ENCODE measurements at places on chromosomes 12 and 14.

GRCh38 chr12:104138797-104139152, 765 bp upstream of the NFYB start:
- DNase-seq: no peak

DNA sequence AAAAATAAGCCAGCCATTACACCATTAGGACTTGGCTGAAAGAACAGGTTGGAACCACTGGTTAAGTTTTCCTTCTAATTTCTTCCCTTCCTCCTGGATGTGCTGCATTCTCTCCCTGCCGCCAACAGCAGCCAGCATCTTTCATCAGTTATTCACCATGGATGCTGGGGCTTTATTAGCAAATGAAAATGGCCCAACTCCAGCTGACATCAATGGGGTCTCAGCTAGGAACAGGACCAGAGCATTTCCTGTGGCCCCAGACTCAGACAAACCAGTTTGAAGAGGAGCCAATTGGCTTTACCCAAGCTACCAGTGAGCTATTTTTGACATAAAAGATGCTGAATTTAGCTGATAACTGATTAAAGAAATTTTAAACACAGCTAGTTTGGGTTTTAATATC, 26.0 kb upstream of the TBX5 start:
- DNase-seq: no peak

- DNase-seq: no peak
These were observed 23.8 kb downstream of the KLC1 start for GRCh38 chr14:103652806-103653205.

GRCh38 chr12:101920906-101921305, 43.5 kb downstream of the DRAM1 start:
- DNase-seq: no peak

GRCh38 chr14:99699085-99699760, 15.1 kb downstream of the CYP46A1 start:
- DNase-seq: no peak

DNA sequence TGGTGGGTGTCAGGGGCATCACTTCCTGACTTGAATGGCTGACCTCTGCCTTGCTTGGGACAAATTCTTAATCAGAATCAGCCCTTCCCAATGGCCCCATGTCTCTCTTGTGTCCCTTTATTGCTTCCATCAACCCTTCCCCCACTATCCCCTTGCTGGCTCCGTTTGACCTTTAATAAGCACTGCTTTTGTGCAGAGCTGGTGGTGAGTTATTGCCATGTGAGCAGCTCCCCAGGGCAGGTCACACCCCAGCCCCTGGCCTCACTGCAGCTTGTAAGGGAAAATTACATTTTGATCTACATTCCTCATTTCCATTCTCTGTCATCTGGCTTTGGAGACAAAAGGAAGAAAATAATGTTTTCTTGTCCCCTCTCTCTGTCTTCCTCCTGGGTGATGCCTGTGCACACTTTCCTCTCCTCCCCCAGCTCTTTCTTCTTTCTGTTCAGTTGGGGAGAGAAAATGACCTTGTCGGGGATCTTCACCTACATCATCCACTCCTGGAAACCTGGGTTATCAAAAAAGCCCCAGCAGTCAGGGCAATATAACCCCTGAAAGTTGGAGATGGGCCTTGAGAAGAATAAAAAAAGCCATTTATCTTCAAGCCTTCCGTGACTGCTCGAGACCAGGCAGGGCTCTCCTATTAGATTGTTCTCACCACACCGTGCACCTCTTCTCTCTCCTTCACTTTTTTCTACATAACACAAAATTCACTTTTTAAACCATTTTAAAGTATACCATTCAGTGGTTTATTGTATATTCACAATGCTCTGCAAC, 100.4 kb upstream of the SRRM4 start:
- no peak for DNase-seq

DNA sequence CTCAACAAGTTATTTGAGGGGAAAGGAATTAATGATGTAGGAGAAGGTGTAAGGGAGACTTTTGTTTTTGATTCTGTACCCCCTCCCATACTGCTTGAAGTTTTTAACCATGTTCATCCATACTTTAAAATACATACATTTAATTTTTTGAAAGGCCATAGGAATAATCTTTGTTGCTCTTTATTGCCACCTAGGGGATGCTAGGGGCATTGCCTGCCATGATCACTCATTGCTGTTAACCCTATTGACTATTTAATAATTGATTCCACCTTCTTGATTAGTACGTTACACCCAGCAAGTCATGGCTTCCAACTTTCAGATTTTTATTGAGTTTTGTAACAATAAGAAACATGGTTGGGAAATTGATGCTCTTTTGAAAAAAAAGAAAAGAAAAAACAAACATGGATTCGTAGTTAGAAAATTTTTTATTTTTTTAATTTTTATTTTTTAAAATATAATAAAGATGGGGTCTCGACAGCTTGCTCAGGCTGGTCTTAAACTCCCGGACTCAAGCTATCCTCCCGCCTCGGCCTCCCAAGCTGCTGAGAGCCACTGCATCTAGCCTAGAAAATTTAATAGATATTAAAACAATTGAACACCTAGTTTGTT, 8.5 kb upstream of the PRKAB1 start:
- no peak for DNase-seq

DNA sequence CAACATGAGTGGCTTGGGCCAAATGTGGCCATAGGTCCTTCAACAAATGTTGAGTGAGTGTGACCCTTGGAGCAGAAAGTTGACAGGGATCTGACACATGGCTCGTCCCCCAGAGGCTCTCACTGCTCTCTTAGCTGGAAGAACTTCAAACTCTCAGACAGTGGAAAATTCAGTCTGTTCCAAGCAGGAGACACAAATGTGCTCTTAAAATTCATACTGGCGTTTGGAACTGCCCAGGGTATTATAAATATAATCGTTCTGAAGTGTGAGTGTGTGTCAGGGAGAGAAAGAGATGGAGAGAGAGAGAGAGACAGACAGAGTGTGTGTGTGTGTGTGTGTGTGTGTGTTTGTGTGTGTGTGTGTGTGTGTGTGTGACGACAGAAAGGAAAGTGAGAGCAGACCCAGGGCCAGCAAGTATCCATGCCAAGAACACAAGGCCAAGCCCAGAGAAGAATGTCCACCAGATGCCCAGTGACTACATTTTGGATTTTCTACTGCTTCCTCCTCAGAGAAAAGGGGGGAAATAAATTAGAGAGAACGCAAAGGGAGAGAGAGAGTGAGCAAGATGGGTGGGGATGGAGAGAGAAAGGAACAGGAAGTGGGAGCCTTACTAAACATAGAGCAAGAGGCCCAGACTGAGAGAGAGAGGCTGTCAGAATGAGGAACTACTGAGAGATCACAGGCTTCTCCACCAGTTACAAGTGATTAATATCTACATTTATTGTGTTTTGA, 193.6 kb upstream of the NUDT4 start:
- no peak for DNase-seq

- DNase-seq: no peak
These were observed 2.6 kb upstream of the KLRK1 start for GRCh38 chr12:10392394-10392930.

DNA sequence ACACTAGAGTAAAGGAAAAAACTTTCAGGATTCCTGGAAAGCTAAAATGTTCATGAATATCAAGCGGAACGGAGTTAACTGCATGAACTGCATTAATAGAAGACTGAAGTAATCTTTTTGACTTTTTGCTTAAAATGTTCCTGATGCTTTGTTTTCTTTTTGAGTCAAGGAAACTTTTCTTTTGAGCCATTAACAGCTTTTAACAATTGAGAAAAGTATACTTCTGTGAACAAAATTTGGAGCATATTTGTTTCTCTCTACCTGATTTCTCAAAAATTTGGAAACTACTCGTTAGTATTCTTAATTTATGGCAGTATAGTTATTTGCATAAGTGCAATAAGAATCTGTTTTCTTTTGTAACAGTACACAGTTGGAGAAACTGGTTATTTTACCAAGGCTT, 78.5 kb downstream of the CALM1 start:
- no peak for DNase-seq

DNA sequence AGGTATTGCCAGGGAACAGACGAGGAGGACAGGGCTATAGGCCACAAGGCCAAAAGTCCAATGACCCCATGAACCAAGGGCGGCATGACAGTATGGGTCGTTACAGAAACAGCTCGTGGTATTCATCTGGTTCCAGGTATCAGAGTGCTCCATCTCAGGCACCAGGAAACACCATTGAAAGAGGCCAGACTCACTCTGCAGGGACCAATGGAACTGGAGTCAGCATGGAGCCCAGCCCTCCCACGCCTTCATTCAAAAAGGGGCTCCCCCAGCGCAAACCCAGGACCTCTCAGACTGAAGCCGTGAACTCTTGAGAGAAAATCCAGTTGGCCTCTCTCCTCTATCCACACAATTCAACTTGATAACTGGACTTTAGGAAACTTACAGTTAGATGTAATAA, 12.9 kb upstream of the KCNH3 start:
- DNase-seq: no peak

GRCh38 chr12:23228101-23228500, 603.1 kb downstream of the ETNK1 start:
- DNase-seq: no peak

DNA sequence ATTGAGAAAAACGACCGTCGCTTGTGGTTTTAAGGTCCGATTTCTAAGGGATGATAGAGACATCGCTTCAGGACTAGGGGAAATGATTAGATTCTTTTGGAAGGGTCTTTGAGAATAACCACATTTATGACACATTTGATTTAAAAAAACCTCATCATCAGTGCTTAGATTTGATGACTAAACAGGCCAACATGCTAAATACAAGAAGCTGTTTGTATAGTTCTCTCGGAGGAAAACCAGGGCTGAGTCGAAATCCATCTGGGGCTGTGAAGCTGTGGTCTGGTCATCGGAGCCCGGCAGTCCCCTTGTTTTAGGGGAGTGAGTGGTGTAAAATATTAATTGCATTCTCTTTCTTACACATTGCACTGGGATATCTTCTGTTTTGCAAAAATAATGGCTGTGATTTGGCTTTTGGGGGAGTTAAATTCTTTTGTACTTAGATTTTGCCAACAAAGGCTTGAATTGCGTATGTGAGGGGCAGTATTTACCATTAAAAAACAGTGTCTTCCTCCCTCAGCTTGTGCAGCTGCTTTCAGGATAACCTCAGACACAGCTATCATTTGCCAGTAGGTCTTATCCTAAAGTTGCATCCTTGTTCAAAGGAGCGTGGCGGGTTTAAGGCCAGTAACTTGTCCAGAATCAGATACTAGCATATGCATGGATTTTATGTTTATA, 550 bp downstream of the GNG2 start:
- no peak for DNase-seq

DNA sequence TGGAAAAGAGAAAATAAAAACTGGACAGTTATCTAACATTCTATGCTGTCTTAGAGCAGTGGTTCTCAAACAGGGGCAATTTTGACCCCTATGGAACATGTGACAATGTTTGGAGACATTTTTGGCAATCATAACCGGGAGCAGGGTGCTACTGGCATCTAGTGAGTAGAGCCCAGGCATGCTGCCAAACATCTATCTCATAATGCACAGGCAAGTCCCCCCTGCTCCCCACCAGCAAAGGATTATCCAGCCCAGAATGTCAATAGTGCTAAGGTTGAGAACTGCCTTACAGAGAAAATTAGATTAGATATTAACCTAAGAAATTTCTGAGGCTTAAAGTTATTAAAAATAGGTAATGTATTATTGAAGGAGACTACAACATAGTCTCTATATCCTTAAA, 22.9 kb upstream of the CATSPERB start:
- DNase-seq: no peak

DNA sequence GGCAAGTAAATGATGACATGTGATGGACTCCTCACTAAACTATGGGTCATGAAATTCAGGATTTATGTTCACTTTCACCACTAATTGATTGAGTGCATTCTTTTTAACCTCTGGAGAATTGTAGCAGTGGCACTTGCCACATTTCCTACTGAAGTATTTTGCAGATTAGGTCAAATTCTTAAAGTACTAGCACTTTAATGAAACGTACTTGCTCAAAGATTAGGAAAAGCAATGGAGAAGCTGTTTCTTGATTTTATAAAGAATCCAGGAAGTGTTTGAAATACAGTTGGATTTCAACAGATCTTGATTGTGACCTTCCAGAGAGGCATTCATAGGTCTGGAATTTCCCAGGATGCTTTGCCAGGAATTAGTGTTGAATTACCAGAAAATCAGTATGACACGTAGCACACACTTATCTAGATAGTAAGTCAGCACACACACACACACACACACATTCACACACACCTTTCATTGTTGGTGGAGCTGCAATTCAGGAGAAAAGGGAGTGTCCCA, 162.6 kb downstream of the MYRFL start:
- DNase-seq: no peak

GRCh38 chr14:24136684-24137528, 912 bp downstream of the PSME1 start:
- DNase-seq: no peak

DNA sequence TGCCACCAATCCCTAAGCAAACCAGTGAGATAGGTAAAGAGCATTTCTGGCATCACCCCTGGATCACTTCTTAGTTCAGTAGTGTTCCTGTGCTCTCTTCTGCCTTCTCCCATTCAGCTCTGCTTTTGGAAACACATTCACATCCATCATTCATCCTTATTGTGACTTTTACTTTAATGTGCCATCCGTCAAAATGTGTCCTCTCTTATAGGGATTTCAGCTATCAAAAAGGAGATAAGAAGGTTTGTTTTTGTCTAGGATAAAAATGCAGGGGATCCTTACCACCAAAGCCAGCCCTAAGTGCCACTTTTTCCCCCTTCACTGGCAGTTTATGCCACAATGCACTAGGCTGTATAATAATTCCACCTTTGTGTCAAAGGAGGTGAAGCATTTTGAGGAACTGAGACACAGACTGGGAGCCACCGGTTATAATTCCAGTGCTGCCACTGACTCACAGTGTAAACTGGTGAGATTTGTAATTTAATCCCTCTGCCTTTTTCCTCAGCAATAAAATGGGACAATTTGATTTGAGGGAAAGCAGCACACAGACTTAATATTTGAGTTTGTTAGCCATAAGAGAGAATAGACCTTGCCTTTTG, 158.6 kb downstream of the PAX9 start:
- DNase-seq: no peak

- no peak for DNase-seq
These were observed 6.7 kb upstream of the FITM1 start for GRCh38 chr14:24123424-24124417.

- no peak for DNase-seq
These were observed 97.2 kb downstream of the ZC3H14 start for GRCh38 chr14:88660056-88660455.

- no peak for DNase-seq
These were observed 23.3 kb downstream of the CHGA start for GRCh38 chr14:92945959-92946846.
